ENCODE measurements at places on chromosomes 5 and 9.

DNA sequence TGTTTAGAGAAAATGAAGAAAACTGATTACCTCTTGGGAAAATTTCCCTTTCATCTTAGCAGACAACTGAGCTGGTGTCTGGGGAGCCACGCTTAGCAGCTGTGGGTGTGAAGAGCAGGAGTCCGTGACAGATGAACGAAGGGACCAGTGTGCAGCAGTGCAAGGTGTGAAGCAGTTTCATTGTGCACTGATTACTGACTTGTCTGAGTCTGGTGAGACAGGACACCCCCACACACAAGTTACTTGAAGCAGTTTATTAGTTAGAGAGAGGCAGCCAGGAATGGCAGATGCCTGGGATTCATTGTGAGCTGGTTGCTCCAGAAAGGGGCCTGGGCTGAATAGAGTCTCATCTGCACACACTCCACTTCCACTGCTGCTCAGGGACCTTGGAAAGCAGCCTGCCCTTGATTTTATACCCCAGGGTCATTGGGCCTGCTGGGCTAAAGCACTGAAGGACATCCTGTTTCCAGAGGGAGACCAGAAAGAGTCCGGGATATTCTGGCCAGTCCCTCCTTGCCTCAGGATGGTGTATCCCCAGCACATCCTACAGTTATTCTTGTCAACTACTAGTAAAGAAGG lies 47.4 kb downstream of the FBXL7 start:
- no peak for DNase-seq

GRCh38 chr5:149937610-149938009 lies 7.0 kb downstream of the PDE6A start:
- no peak for DNase-seq

- DNase-seq = no peak
Observed at GRCh38 chr9:133681658-133682306, 45.6 kb downstream of the DBH start.

GRCh38 chr5:54022223-54022622 lies 288.1 kb downstream of the ARL15 start:
- no peak for DNase-seq

DNA sequence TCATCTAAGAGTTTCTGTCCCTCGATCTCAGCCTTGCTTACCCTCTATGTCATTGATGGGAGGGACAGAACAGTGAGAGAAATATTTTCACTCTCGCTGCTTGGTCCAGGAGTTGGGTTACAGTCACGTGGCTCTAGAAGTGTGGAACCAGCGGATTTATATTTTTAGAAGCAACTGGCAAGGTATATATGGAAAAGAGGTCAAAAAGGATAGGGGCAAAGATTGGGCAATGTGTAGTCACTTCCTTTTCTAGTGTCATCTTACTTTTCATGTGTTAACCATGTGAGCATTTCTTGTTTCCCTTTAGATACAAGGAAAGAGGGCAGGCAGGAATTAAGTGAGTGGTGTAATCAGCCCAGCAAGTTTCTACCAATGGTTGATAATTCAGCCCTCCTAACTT lies 111.5 kb upstream of the ZNF366 start:
- no peak for DNase-seq

DNA sequence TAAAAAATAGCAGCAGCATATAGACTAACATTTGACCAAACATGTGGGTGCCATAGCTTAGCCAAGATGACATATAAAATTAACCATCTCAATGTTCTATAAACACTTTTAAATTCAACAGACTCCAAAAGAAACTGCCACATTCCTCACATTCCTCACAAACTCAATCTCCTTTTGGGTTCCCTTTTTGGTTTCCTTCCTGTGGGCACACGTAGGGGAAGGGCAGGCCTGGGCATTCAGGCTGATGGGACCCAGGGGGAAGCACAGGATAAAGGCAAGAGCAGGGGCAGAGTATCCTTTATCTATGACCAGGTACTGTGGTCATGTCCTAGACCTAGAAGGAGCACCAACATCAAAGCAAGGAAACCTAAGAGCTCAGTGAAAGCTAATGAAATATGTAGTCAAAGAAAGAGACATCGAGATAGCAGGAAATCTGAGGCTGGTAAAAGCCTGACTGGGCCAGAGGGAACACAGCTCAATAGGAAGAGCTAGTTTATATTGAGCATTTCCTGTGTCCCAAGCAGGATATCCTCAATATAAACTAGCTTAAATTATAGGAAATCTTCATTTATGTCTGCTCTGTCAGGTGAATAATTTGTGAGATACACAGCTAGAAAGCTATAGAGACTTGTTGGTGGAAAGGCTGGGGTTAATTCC lies 13.6 kb upstream of the ERAP1 start:
- DNase-seq = no peak

GRCh38 chr5:98065261-98065909 lies 708.1 kb upstream of the RGMB start:
- no peak for DNase-seq

- DNase-seq = no peak
Observed at GRCh38 chr5:88298425-88298824, 29.8 kb upstream of the TMEM161B start.

- no peak for DNase-seq
Observed at GRCh38 chr5:139354186-139354585, 12.5 kb downstream of the PAIP2 start.

- DNase-seq = no peak
Observed at GRCh38 chr5:179624841-179625271, 1.4 kb upstream of the HNRNPH1 start.

GRCh38 chr9:123218831-123219230 lies 49.6 kb downstream of the STRBP start:
- DNase-seq = no peak

DNA sequence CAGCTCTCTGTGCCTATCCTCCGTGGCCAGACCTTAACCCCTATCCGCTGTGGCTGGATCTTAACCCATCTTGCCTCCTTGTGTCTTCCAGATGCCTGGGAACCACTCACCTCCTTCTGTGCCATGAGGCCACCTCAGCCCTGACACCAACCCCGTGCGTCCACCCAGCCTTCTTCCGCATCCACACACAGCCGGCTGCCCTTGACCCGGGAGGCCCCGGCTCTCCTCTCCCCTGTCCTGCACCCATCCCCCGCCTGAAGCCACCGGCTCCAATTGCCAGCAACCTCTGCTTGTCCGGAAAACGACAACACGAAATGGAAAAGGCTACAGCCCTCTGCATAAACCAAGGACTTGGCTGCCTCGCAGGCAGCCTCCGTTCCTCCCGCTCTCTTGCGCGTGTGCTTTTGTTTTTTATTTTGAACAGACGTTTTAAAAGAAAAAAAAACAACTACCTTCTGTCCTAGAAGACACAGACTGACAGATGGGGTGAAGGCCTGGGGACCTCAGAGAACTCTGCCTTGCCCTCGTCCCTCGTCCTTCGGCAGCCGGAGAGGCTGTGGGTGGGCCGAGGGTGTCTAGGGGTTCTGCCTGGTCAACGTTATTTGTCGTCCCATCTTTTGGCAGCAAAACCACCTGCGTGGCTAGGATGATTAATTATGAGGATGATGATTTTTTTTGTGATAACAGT lies 32.5 kb upstream of the HMCN2 start:
- no peak for DNase-seq

DNA sequence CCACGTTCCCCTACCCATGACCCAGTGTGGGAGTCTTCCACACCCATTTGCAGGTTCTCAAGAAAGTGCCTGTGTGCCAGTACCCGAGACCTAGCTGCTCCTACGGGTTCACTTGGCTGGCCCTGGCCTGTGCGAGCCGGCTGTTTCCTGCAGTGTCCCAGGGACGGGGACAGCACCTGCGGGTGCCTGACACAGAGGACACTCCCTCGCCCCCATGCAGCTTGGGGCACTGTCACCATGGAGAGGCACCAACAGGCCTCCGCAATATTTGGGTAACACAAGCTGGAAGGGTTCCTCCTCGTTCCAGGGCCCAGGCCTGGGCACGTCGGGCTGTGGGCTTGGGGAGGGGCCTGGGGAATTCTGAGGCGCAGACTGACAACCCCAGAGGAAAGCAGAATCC lies 41.4 kb downstream of the DUSP1 start:
- DNase-seq = no peak

DNA sequence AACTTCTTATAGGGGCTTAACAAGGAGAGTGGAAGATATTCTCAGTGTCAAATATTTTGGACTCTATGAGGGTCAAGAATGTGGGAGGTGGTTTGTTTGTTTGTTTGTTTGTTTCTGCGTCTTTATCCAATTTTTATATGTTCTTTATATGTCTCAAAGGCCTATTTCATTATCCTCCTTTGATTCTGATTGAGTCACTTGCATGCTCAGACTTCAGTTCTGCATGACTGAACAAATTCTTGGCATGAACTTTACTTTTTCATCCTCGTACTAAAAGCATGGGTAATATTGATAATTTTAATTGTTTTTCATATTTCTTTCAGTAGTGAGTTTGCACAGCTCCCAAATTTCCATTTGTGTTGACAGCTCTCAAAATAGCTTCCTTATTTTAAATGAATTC lies 19.2 kb upstream of the ERBIN start:
- no peak for DNase-seq
